Muscle of back (tissue), 13 donors: ENCODE measurements at places on chromosomes 5 and 9.

- DNase-seq: no peak
Observed at GRCh38 chr5:166639151-166639550, 1652.3 kb upstream of the WWC1 start.

- DNase-seq: no peak
Observed at GRCh38 chr5:73122875-73123810, 2.8 kb downstream of the TMEM171 start.

DNA sequence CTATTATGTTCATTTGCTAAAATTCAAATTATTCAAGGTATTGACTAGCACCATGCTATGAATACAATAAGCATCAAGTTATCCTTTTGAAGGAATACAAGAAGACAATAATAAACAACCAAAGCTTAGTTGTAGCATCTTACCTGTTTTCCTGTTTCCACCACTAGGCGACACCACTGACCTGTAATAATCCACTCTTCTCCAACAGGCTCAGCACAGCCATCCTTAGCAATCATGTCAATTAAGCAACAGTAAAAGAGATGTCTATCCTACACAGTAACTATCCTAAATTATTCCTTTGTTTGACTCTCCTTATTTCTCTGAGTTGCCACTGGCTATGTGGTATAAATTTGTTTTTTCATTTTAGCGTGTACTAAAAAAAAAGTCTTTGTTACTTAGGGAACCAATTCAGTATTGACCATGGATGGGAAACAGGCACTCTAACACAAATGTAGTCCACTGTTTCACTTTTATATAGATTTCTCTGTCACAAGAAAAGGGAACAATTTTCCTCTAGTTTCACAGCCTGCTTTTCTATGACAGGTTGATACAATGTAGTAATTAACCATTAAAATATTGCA lies 46.2 kb downstream of the PCA3 start:
- peak; percentile 31 for DNase-seq

GRCh38 chr5:179241764-179242370 lies 103.4 kb downstream of the ADAMTS2 start:
- no peak for DNase-seq

- DNase-seq: peak; percentile 17
Observed at GRCh38 chr9:125189011-125189360, 617 bp downstream of the PPP6C start.

DNA sequence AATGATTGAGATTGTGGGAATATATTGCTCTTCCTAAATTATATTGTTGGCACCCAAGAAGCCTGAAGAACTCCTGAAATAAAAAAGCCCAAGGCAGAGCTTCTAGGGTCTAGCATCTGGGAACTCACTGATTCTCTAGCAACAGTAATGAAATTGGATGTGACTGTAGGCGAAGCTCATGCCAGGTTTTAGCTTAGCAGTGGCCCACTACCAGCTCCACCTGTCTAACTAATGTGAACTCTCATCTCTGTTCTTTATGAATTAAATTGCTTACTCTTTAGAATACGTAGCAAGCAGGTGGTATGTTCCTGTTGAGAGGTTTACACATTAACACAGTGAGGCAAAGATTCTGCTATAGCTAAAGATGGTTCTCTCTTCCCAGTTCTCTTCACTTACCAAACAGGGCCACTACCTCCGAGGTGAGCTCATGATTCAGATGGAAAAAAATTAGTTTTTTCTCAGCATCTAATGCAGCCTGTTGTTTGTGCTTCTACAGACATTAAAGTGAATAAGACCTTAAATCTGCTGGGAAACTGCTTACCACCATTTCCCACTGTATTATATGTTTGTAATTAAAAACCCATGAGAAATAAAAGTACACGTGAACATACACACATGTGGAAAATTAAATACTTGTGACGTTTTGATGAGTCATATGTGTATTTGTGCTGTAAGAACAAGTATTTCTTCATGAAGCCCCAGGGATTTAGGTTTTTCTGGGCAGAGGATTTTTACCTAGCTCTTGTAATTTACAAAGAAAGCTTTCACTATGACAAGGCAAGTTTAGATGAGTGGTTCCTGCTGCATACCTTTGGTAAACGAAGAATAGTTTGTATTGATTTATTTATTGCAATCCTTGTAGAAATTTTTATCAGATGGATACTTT lies 360.1 kb downstream of the KDM4C start:
- no peak for DNase-seq

- no peak for DNase-seq
Observed at GRCh38 chr9:133730994-133731715, 7.0 kb downstream of the SARDH start.
